ENCODE measurements at places on chromosomes 4 and X.
A peak's percentile ranks its signal among the peaks of the same experiment; 100 is the strongest.

GRCh38 chr4:168109527-168109926, 17.2 kb downstream of the ANXA10 start:
- DNase-seq: no peak

GRCh38 chr4:184313058-184313581, 95.4 kb upstream of the ENPP6 start:
- DNase-seq: no peak

- no peak for DNase-seq
Observed at GRCh38 chr4:54074381-54074780, 10.0 kb upstream of the CHIC2 start.

DNA sequence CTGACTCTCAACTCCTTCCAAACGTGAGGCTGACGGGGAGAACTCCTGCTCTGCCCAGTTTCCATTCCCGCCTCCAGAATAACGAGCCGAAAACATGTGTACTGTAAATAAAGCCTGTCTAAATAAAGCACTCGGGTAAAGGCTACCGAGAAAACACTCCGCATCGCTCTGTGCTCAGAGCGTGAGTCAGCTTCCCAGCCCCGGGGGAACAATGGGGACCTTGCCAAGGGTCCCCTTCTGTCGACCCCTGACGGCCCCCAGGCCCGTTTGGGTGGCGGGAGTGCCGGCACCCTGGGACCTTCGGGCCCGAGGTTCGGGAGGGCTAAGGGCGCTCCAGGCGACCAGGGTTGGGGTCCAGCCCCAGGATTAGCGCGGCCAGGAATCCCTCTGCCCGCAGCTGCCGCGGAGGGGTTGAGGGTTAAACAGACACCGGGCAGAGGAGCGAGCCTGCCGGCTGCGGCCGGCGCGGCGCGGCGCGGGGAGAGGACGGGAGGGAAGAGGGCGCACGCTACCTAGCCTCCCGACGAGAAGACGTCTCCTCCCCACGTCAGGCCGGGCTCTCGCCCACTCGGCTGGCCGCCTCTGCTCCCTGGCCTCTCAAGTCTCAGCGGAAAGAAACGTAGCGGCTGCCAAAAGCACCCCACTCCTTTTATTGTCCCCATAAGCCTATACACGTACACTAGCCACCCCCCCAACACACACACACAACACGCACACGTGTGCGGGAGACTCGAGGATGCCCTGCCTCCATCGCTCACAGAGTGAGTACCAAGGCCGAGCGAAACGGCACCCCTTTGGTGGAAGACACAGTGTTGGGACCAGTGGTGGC, 85.5 kb downstream of the BCOR start:
- DNase-seq: no peak

DNA sequence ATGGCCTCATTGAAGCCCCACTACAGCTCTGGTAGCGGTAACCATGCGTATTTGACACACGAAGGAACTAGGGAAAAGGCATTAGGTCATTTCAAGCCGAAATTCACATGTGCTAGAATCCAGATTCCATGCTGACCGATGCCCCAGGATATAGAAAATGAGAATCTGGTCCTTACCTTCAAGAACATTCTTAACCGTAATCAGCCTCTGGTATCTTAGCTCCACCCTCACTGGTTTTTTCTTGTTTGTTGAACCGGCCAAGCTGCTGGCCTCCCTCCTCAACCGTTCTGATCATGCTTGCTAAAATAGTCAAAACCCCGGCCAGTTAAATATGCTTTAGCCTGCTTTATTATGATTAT, 876 bp downstream of the HPRT1 start:
- no peak for DNase-seq

DNA sequence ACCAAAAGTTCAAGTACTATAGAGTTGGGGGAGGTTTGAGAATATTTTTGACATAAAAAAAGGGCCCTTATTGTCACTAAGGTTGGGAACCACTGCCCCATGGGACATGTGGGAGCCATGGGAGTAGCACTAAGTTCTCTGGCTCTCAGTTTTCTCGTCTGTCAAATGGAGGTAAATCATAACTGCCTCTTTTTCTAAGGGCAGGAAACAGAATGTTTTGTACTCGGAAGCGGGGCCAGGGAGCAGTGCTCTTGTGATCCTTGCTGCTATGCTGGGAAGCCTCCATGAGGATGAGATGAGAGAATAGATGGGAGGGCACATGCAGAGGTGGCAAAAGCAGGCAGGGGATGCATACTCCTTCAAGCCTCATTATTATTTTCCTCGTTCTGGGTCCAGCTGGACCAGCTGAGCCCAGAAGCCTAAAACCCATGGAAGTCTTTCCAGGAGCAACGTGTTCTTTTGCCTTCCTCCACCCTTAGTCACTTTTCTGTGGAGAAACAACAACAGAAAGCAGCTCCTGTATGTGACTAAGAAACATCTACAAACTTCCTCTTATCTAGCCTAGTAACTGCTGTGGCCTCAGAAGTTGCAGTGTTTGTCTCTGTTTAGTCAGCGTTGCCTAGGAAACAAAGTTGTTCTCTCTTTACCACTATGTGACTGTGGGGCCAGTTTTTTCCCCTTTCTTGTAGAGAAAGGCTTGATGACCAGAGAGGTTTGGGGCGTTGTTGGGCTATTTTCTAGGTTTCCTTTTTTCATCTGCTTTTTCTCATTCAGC, 64.8 kb downstream of the TSC22D3 start:
- DNase-seq: peak; percentile 77

DNA sequence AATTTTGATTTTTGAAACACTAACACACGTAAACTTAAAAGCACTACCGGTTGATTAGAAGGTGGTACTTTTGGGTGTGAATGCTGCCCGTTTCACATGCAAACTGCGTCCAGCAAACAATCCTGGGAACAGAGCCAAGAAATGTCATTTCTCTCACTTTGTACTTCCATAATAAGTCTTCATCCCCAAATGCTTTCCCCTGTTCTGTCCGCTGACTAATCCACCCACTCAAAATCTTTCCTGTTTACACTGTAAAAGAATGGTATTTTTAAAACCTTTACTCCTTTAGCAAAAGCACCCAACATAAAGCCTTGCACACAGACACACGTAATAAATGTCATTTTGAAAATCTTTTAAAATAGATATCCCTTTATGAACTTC, 39.1 kb upstream of the PDLIM5 start:
- no peak for DNase-seq

- DNase-seq: no peak
Observed at GRCh38 chrX:8748855-8749254, 16.9 kb upstream of the ANOS1 start.

DNA sequence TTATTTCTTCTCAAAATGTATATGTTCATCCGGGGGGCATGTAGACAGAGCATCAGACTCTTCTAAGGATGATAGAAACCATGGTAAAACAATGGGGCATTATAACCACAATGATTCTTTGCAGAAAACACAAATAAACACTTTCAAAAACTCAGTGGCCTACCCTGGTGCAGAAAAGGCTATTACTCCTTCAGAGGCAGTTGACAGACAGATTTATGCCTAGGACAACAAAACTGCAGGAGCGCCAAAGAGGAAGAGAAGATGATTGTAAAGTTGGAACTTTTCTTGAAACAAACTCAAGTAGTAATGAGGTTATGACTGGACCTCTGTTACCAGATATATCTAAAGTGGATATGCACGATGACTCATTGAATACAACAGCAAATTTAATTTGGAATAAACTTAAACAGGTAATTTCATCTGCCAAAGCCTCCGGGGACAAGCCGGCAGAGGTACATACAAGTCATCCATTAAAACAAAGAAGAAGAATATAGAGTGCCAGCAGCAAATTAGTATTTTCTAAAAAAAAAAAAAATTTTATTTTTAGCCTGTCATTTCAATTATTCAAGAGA, 1068.4 kb upstream of the INTU start:
- DNase-seq: no peak

DNA sequence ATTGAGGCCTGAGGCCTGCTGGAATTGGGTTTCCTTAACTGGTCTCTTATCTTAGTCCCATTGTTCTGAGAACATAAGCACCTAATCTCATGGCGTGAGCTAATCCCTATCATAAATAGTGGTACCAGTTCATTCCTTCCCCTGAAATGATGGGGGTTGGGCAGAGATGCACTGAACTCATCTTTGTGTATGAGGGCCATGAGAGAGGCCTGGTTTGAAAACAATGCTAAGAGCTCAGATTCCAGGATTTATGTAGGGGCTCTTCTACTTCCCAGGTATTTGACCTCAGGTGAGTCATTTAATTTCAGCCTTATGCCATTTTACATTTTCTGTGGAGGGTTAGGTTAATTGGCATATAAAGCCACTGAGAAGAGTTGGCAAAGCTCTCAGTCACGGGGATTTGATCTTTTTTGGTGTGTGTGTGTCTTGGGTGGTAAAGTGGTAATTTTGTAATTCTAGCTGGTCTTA, 4.4 kb downstream of the RBM3 start:
- no peak for DNase-seq

GRCh38 chr4:71449878-71450277, 111.1 kb downstream of the SLC4A4 start:
- no peak for DNase-seq

Measured in AG04449 (cell line).